Stimulated activated CD4-positive, alpha-beta T cell treated with anti-CD3 and anti-CD28 coated beads, Interleukin-4, amount 100 ng/mL, for 4 hours (primary cell): ENCODE measurements at places on chromosomes 11 and 22.

- no peak for DNase-seq
Measured at GRCh38 chr11:87368151-87368550, 330.4 kb downstream of the TMEM135 start.

GRCh38 chr11:45154276-45154675, 7.8 kb downstream of the PRDM11 start:
- DNase-seq: no peak

GRCh38 chr22:48756146-48757111, 1071.2 kb downstream of the BRD1 start:
- DNase-seq: no peak

- DNase-seq: no peak
Measured at GRCh38 chr11:128511712-128512111, 75.6 kb downstream of the ETS1 start.

- no peak for DNase-seq
Measured at GRCh38 chr11:86938900-86939880, 16.0 kb downstream of the FZD4 start.

- no peak for DNase-seq
Measured at GRCh38 chr11:63459586-63459985, 31.4 kb downstream of the PLAAT5 start.

GRCh38 chr11:96127596-96127959, 203.7 kb upstream of the MTMR2 start:
- no peak for DNase-seq

- DNase-seq: no peak
Measured at GRCh38 chr11:86446163-86446923, 71.7 kb downstream of the CCDC81 start.

- peak; percentile 83 for DNase-seq
Measured at GRCh38 chr22:36856121-36856791, 4.5 kb upstream of the NCF4 start.

DNA sequence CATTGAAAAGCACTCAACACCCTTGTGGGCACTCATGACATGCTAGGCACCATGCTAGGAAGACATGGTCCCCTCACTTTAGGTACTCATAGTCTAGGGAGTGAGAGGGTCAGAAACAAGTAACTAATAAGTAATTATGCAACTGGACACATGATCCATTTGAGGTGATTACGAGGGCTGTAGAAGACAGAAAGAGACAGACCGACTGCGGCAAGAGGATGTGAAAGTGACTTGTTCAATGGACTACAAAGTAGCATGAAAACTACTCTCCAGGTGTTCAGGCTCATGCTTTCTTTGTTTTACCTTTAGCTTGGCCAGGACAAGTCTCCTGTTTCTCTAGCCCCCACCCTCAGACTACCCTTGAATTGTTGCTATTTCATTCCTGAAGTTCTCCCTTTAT, 310.8 kb upstream of the SORL1-AS1 start:
- DNase-seq: no peak

DNA sequence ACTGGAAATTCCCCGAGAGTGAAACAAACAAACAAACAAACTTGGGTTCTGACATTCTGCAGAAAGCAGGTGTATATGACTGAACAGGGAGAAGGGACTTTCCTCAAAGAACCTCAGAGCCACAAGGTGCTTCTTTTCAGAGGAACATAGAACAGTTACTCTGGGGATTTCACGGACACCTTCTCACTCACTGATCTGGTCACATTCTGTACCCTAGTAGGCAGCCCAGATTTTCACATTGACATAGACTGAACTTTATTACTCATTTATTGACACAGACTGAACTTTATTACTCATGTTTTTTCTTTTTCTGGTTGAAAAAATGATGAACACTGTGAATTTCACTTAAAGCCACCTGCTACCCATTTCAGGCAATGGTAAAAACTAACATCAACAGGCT, 263.0 kb downstream of the OPCML start:
- no peak for DNase-seq

GRCh38 chr22:17920992-17921650, 103.2 kb downstream of the MICAL3 start:
- no peak for DNase-seq

DNA sequence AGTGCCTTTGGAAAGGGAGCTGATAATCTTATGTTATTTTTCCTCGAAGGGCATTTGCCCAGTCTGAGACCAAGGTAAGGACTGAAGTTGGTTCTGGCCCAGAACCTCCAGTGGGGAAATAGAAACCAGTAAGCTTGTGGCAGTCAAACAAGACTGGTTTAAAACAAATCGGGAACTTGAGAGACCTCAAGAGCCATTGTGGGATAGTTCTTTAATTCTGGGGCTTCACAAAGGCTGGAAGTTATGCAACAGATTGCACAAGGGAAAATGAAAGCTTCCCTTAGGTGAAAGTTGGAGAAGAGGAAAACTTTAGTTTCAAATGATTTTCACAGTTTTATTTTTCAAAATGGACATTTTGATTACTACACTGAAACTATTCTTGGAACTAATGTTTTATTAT, 33.5 kb upstream of the RAB38 start:
- no peak for DNase-seq

- no peak for DNase-seq
Measured at GRCh38 chr11:2355000-2355644, 22.0 kb upstream of the CD81 start.

- DNase-seq: no peak
Measured at GRCh38 chr11:57791321-57792059, 29.9 kb downstream of the CTNND1 start.
